ENCODE measurements at places on chromosomes 5 and 9.

- DNase-seq: no peak
Observed at GRCh38 chr9:92151691-92152393, 36.6 kb upstream of the SPTLC1 start.

- no peak for DNase-seq
Observed at GRCh38 chr9:78133751-78134150, 102.1 kb upstream of the CEP78 start.

- DNase-seq: no peak
Observed at GRCh38 chr5:115433918-115434317, 110.7 kb downstream of the FEM1C start.

DNA sequence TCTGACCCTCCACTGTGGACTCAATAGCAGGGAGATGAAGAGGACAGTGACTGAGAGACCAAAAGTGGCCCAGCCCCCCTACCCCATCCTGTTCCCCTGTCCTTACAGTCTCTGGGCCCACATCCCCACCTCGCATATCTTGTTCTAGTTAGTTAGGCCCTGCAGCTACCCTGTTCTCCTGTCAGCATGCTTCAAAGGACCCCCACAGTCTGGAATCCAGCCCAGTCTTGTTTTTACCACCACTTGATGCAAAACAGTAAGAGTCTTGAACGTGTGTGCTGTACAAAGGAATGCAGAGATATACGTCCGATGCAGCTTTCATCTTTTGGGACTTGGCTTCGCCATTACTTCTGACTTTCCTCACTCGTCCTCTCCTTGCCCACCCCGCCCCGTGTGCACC lies 12.2 kb upstream of the POMT1 start:
- DNase-seq: no peak

DNA sequence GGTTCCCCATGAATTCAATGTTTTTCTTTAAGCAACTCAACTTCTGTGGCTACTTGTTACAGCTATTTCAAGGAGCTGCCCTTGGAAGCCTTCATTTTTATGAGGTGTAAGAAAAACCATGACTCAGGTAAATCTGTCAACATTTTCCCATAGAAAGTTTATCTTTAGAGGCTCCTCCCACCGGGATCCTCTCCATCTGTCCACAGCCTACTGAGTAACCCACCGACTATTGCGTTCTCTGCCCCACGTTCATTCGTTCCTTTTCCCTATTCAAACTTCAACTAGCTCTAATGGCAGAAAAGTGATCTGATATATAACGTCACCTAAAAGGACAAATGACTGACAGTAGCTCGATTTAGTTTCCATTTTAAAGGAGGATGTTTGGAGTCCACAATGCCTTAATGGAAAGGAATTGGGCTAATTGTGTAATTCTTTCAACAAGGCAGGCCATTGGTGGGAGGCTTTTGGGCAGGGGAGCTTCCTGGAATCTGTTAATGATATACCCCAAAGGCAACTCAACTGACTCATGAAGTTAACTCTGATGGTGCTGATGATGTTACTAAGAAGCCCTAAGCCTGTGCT lies 29.3 kb upstream of the NR3C1 start:
- DNase-seq: no peak

- DNase-seq: no peak
Observed at GRCh38 chr5:53616939-53617549, 56.6 kb downstream of the NDUFS4 start.

GRCh38 chr9:35482071-35482470 lies 7.8 kb upstream of the RUSC2 start:
- no peak for DNase-seq

- no peak for DNase-seq
Observed at GRCh38 chr5:116939641-116940040, 365.0 kb upstream of the SEMA6A start.

- no peak for DNase-seq
Observed at GRCh38 chr9:98852961-98853360, 45.5 kb downstream of the GALNT12 start.

DNA sequence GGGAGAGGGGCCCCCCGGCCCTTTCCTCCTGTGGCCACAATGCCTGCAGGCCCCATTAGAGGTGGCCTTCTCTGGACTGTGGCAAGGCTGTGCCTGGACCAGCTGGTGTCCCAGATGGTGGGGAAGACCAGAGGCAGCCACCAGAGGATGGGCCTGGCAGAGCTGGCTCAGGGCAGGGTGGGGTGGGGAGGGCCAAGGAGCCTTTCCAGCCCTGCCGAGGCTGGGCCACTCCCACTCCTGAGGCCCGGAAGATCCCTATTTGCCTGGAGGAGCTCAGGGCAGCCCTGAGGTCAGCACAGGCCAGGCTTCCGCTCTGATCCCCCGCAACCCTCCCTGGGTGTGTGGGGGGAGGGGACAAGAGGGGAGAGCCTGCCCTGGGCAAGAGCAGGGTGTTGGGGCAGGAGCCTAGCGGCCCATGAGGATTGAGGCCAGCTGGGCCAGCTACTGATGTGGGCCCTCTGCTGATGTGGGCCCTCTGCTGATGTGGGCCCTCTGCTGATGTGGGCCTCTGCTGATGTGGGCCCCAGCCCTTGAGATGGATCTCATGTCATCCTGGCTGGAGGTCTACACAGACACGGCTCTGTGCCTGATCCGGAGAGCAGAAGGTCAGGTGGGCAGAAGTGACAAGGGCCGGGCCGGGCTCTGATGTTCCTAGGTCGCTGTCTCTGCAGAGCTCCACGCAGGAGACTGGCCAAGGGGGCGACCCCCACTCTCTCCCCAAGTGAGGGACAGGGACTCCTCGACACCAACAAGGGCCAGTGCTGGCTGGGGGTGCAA lies 6.0 kb downstream of the MRPS2 start:
- DNase-seq: no peak
